AG09309 (cell line): ENCODE measurements at places on chromosomes 16 and 17.

DNA sequence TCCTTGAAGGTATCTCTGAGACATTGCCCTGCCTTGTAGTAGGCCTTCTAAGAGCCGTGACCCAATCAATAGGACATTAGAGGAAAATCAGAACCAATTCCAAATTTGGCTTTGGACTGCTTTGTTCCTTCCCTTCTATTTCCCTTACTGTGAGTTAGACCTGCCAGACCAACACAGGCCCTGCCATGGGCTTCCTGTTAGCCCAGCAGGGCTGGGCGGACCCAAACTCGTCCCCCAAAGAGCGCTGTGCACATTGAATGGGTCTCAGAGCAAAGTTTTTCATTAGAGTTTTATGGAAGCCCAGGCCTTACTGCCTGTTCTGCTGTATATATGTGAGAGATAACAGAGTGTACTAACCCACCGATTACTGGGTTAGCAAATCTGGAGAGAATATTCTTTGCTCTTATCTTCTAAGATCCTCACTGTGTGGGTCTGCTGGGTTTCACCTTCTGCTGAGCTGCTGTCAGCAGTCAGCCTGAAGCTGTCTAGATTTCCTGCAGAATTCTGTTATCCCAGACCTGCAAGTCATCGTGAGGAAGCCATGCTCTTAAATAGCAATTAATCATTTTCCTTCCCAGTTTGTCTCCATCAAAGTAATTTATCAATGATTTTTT lies 5.7 kb downstream of the ARHGAP44 start:
- DNase-seq, result no peak

DNA sequence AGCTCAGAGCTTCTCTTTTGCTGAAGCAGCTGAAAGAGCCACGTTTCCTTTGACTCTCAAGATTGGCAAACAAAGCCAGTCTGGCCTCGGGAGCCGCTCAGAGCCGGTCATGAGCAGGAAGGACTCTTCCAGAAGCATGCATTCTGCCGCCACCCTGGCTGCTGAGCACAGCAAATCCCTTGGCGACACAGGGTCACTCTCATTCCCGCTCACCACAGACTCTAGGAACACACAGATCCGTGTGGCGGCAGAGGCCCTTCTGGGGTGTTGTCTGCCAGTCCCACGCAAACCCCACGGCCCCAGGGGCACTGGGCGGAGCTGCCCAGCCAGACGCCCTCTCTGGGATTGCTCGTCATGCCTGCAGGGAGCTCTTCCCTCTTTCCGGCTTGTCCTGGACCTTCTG lies 157.0 kb downstream of the C16orf95 start:
- DNase-seq, result no peak

DNA sequence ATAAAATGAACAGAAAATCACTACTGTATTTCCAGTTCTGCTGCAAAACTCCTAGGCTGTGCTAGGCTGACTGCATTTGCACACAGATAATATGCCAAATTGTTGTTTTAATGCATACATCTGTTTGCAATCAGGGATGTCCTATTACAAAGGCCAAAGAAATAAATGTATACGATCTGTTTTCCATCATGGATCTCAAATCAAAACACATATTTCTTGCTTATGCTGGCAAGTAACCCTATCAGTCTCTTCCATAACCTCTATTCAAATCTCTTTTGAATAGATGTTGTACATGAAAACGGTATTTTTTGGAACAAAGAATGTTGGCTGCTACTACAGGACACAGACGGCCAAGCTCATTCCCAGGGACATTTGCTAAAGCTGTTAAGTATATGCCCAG lies 56.6 kb downstream of the DUSP14 start:
- no peak for DNase-seq

- no peak for DNase-seq
Observed at GRCh38 chr16:80875616-80876015, 71.2 kb upstream of the CDYL2 start.

GRCh38 chr16:61763013-61763412 lies 273.2 kb downstream of the CDH8 start:
- no peak for DNase-seq

GRCh38 chr16:68378436-68379415 lies 67.9 kb downstream of the PRMT7 start:
- no peak for DNase-seq

DNA sequence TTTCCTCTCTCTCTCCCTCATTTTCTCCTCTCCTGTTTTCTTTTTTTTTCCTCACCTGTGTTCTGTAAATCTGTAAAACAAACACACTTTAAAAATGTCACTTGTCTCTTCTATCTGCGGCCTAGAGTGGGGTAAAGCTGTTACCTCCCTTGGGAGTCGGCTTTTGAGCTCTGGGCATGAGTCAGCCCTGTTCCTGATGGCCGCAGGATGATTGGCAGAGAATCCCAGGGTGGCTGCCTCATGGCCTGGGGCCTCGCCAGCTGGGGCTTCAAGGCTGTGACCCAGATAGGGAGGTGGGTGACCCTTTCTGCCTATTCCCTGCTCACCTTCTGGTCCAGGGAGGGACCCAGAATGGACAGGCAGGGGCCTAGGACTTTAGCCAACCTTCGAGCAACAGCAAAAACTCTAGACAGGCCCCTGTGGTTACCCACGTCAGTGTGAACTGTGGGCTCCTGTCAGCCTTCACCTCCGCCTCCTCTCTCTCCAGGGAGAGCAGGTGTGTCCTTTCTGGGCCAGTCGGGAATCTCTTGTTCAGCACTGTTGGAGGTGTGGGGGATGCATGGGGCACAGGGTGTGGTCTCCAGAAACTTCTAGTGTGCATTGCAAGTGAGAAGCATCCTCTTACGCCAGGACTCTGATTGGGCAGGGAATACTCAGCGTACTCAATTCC lies 87.4 kb downstream of the RAP1GAP2 start:
- no peak for DNase-seq

DNA sequence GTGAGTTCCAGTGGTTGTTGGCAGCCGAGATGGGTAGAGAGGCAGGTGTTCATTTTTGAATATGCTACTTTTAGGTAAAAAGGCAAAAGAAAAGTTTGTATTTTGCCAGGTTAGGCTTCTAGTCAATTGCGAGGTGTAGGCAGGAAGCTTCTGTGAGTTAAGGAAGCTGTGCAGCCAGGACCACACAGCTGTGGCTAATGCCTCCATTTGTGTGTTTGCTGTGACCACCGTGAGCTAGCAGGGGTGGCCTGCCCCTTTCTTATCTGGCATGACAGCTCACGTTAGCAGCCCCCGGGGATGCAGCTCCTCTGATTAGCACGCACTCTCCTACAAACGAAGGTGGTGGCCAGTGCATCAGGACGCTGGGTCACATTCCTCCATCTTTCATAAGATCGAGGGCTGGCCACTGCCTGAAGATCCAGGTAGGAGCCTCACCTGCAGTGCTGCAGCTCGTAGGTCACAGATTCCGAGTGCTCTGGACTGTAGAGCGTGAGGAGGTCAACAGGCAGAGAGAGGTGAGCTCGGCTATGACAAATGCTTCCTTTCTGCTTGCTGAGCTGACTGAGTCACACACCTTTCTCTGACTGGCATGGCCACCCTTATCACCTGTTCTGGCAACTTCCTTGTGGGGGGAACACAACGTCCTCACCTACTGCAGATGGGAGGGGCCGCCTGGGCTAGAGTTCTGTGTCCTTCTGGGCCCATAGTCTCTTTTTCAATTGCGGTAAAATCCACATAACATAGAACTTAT lies 244.4 kb downstream of the HS3ST3B1 start:
- no peak for DNase-seq

GRCh38 chr17:77846531-77847085 lies 111.9 kb upstream of the TNRC6C start:
- DNase-seq, result no peak
